Vagina (tissue), 2 donors: ENCODE measurements at places on chromosomes 5 and 9.

DNA sequence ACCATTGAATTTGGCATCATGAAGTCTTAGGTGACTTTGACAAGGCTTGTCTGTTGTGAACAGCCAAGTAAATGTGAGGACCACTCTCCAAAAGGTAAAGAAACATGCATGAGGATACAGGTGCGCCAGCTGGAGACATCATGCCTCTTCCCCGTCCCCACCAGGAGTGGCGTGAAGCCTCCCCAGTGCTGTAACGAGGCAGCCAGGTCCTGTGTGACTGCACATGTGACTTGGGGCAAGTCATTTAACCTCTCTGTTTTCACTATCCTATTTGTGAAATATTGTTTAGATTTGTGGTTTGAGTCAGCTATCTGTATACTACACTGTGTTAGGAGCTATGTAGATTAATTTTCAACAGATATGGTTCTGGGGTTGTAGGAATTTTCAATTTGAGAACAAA is 65.0 kb downstream of the DOCK8 start:
- no peaks in the 10 kb centered on the region for H3K27me3 ChIP-seq
- no peak for DNase-seq

- H3K36me3 ChIP-seq, result no peaks in the 10 kb centered on the region
- H3K27me3 ChIP-seq, result no peaks in the 10 kb centered on the region
These were observed 73.5 kb downstream of the CHSY3 start for GRCh38 chr5:129977810-129978209.

DNA sequence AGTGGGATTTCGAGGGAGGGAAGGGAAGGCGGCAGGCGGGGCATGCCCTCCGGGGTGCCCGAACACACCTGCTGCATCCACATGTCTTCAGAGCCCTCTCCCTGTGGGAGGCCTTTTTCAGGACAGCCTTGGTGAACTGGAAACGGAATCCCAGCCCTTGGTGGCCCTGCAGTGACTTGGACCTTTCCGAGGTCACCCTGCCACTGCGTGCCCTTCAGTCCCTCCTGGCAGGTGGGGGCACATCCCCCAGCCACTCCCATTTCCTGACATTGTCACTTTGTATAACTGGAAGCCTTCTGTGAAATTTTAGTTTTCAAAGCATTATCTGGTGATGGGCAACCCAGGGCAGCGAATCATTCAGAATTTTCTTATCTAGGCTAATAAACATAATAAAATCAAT is 11.0 kb upstream of the AHRR start:
- H3K36me3 ChIP-seq, result peaks cover 14% of the 10 kb centered on the region
- no peak overlapping the region for H3K27ac ChIP-seq
- no peak for DNase-seq

- H3K27ac ChIP-seq, result no peak overlapping the region
- H3K27me3 ChIP-seq, result no peaks in the 10 kb centered on the region
- peaks cover 45% of the 10 kb centered on the region for H3K4me1 ChIP-seq
- peaks cover 41% of the 10 kb centered on the region for H3K36me3 ChIP-seq
These were observed 94.4 kb downstream of the USP20 start for GRCh38 chr9:129929496-129930125.

DNA sequence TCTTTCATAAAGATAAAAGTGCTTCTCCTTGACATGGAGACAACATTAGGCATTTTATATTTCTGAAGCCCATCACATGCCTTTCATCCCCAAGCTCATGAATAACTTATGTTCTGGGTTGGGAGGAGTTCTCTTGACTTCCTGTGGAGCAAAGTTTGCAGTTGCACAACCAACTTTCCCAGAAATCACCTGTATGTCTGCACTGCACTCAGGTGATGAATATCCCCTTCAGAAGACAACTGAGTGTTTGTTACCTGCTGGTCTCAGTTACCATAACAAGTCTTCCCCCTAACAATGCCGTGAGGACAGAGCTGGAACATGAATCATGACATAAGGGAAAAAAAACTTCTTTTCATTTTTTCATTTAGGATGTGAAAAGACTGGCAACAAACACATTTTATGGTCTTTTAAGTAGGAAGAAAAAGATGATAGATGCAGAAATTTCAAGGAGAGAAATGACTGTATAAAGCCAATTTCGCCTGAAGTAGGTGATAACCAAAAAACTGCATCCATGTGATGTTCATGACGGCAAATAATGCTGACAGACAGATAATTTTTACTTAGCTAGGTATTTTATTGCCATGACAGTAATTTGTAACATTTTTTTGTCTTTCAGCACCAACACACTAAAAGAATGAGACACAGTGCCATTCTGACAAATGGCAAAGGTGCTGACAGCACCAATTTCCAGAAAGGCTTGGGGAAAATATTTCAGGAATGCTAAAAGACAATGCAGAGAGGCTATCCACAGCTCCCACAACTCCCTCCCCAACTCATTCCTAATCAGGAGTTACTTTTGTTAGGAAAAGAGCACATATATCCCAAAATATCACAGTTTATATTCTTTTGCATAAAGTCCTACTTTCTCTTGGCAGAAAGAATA is 656.3 kb downstream of the PRELID2 start:
- no peaks in the 10 kb centered on the region for H3K36me3 ChIP-seq
- H3K4me3 ChIP-seq, result no peak overlapping the region
- no peaks in the 10 kb centered on the region for H3K4me1 ChIP-seq
- H3K27ac ChIP-seq, result no peak overlapping the region

DNA sequence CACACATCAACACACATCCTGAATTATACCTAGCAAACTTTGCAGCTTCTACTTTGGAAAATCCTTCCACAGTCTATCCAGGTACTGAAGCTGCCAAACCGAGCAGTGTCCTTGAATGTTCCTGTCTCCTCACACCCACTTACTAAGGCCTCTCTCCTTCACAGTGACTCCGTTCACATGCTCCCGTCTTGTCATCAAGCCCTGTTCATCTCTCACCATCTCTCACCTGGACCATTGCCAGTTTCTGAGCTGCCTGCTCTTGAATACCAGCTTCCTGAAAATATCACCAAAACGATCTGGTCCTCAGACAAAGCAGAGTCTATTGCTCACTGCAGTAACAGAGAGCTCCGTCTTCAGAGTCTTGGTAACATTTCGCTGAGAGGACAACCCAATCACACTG is 57.4 kb downstream of the GCNT1 start:
- H3K27ac ChIP-seq, result no peak overlapping the region
- no peaks in the 10 kb centered on the region for H3K36me3 ChIP-seq
- no peaks in the 10 kb centered on the region for H3K27me3 ChIP-seq
- DNase-seq, result no peak
- H3K4me1 ChIP-seq, result no peaks in the 10 kb centered on the region

- no peak overlapping the region for H3K4me3 ChIP-seq
- H3K27ac ChIP-seq, result no peak overlapping the region
- no peaks in the 10 kb centered on the region for H3K36me3 ChIP-seq
- peaks cover 14% of the 10 kb centered on the region for H3K4me1 ChIP-seq
These were observed 2.0 kb upstream of the ASTN2 start for GRCh38 chr9:117416856-117417255.
